ENCODE measurements at places on chromosomes 6 and 20.
A peak's percentile ranks its signal among the peaks of the same experiment; 100 is the strongest.

DNA sequence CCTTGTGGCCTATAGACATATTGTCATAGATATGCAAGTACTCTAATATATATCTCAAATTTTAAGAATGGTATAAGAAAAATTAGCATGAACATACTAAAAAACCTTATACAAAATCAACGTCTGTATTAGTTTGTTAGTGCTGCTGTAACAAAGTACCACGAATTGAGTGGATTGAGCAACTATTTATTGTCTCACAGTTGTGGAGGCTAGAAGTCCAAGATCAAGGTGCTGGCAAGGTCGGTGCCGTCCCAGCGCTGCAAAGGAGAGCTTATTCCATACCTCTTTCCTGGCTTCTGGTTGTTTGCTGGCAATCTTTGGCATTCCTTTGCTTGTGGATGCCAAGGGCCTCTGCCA lies 317.6 kb upstream of the FERMT1 start:
- no peak for DNase-seq

DNA sequence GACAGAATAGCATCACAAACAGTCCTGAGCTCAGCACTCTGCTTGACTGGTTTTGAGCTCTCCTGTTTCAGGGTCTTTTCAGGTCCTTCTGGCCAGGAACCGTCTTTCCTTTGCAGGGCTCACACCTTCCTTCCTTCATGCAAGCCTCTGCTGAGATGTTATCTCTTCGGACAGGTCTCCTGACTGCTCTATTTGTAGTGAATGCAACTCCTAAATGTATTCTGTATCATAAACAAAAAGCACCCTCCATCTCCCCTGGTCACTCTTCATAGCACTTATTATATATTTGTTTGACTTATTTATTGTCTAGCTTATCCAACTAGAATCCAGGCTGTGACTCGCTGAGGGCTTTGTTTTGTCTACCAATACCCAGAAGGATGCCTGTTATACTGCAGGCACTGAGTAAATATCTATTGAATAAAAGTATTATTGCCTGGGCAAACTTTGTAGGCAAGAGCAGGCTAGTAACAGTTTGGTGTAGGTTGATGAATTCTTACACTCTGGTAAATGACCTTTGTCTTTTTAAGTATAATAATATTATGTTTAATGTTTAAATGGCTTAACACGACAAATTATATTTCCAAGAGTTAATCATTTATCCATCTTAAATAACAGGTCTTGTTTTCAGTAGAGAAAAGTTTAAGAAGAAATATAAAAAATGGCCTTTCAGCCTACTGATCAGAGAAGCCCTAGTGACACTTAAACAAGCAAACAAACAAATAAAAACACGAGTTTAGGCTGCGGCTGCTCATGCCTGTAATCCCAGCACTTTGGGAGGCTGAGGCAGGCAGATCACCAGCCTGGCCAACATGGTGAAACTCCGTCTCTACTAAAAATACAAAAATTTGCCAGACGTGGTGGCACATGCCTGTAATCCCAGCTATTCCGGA lies 199.7 kb downstream of the BCAS1 start:
- DNase-seq = no peak

- no peak for DNase-seq
These were observed 606 bp downstream of the ID4 start for GRCh38 chr6:19837511-19838441.

DNA sequence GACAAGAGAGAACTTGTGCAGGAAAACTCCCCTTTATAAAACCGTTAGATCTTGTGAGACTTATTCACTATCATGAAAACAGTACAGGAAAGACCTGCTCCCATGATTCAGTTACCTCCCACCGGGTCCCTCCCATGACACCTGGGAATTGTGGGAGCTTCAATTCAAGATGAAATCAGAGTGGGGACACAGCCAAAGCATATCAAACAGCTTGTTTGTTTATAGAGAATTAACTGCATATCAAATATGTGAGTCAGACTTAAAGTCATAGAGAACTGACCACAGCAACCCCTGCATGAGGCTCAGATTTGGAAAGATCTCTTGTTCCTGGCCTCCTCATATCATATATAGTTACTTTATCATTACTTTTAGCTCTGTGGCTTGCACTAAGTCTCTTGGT lies 29.1 kb upstream of the HDAC2 start:
- DNase-seq = no peak

GRCh38 chr6:159110013-159110412 lies 59.2 kb upstream of the FNDC1 start:
- DNase-seq = peak; percentile 64

GRCh38 chr20:7912551-7912950 lies 27.7 kb downstream of the HAO1 start:
- no peak for DNase-seq

- no peak for DNase-seq
These were observed 1.8 kb downstream of the PLA2G7 start for GRCh38 chr6:46733341-46733801.

DNA sequence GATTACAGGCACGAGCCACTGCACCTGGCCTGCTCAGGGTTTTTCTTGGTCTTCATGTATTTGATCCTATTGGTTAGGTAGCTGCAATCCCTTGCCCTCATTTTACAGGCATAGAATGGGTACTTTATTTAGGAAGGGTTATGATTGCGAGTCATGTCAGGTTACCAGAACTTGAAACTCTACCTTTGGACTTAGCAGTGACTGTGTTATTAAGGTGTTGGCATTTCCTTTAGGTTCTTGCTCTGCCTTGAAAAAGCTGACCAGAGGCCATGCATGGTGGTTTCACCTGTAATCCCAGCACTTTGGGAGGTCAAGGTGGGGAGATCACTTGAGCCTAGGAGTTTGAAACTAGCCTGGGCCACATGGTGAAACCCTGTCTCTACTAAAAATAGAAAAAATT lies 24.5 kb downstream of the JARID2 start:
- DNase-seq = no peak

- DNase-seq = peak; percentile 62
These were observed 13.9 kb upstream of the RANBP9 start for GRCh38 chr6:13725570-13725969.

- DNase-seq = no peak
These were observed 314.9 kb upstream of the IRAK1BP1 start for GRCh38 chr6:78552435-78552834.

DNA sequence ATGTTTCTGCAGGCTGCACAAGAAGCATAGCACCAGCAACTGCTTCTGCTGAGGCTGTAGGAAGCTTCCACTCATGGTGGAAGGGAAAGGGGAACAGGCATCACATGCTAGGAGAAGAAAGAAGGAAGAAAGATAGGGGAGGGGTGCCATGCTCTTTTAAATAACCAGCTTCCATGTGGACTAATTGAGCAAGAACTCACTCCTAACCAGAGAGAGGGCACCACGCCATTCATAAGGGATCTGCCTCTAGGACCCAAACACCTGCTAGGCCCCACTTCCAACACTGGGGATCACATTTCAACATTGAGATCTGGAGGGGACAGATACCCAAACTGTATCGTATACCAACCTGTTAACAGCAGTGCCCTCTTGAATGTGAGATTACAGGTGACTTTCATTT lies 46.9 kb upstream of the ARMC2 start:
- no peak for DNase-seq

DNA sequence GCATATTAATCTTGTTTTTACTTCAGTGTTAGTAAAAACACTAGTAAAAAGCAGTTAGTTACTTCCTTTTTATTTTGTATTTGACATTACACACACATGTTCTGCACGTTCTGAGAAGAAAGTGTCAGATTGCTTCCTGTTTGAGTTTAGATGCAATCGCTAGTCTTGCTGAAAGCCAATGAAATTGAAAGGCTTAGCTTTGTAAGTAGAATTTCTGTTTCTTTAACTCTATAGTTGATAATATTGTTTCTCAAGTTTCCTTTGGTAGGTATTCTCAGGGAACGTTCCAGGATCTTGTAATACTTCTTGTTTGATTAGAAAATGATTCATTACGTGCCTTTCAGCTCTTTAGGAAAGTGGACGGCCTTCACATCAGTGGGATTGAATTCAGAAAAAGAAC lies 55.0 kb downstream of the CDKAL1 start:
- no peak for DNase-seq
